ENCODE measurements at places on chromosomes 2 and 18.

DNA sequence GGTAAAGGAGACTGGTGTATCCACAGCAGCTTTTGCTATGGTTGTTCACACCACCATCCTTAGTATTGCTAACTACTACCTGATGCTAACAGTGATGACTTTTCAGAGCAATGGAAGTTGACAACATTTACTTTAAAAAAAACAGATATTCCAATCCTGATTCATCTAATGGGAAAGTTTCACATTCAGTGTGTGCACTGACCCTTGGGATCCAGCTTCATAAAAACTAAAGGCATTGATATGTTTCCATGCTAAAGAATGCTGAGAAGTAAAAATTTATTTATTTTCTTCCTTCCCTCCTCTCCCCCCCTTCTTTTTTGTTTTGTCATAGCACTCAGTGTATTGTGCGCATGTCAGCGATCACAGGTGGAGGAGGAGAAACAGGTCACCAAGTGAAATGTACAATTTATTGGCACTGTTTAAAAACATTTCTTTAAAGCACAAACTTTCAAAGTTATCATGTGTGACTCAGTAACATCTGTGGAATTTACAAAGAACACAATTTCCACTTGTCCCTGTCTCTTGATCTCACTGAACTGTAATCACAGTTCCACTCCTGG is 229.9 kb downstream of the ALK start:
- no peak for DNase-seq

- DNase-seq = no peak
Measured at GRCh38 chr2:66362701-66363100, 72.2 kb upstream of the MEIS1 start.

DNA sequence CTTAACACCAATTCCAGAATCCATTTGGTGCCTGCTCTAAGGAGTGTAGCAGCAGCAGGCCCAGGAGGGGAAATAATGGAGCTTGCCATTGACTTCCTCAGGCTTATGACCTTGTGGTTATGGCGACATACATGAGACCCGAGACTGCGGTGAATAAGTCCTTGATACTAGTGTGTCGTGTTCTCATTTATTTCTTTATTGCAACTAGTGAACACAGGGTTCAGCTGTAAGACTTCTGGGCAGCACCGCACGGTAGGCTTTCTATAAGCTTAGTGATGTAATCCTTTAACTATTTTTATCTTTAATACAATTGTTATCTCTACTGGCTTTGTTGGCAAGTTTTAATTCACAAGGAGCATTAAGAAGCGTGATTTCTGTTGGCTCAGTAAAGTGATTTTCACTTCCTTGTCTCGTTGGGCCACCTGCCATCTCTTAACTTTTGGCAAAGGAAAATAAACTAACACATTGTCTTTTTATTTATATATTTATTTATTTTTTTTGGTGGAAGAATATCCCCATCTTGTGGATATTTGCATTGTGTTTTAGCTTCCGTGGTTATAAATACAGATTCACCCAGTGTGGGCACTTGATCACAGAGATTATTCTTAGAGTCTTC is 139.8 kb downstream of the LTBP1 start:
- DNase-seq = no peak

- no peak for DNase-seq
Measured at GRCh38 chr2:224969095-224969494, 73.2 kb downstream of the DOCK10 start.

DNA sequence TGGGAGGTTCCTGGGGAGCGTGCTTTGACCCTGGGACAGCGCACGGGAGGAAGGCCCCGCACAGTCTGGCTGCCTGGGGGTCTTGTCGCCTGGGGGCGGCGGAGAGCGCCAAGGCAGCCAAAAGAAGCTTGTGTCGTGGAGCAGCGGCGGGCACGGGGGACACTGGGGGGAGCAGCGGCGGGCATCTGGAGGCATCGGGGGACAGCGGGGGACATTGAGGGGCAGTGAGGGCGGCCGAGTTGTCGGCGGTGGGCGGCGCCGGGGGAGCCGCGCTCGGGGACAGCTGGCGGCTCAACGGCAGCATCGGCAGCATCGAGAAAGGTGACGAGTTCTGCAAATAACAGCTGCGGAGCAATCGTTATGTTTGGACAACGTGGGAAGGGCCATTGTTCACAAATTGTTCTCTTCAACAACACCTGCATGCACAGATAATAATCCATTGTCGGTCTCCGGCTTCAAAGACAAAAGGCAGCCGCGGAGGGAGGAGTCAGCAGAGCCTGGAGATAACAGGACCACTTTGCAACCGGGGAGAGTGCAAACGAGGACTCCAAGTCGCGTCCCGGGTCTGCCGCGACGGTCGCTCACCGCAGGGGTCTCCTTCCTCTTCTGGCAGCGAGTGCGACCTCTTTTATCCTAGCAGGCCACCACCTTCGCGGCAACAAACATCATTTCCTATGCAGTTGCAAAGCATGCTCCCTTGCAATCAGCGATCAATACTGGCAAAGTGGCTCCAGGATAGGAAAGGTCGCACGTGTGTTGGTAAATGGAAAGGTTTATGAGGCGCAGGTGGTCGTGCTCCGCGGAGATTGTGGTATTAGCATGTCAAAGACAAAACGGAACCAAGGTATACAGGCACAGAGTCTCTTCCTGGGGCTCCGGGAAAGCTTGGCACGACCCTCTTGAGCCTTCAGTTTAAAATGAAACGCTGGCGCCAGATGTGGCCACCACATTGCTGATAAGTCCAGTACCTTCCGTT is 132.3 kb upstream of the DLX2 start:
- DNase-seq = no peak

- no peak for DNase-seq
Measured at GRCh38 chr2:201880579-201880978, 74.2 kb downstream of the CDK15 start.

- DNase-seq = no peak
Measured at GRCh38 chr2:143397884-143398614, 268.8 kb downstream of the ARHGAP15 start.

DNA sequence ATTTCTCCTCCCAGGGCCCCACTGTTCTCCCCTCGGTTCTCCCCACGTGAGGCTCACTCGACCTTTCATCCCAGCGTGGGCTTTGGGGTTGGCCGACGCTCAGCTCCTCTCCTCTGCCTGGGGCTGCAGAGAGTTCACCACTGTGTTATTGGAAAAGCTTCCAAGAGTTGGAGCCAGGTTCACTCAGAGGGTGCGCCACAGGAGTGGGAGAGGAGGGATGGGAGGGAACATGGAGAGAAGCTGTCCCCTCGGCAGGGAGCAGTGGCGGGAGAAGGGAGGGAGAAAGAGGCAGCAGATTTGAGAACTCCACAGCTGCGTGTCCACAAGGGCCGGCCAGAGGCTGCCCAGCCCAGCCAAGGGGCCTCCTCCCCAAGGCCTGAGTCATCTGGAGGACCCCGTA is 197.1 kb upstream of the SMAD2 start:
- DNase-seq = no peak

GRCh38 chr2:52879561-52879960 is 888.0 kb upstream of the CHAC2 start:
- DNase-seq = peak; percentile 27

- no peak for DNase-seq
Measured at GRCh38 chr18:50839996-50840395, 20.2 kb upstream of the MRO start.

- DNase-seq = no peak
Measured at GRCh38 chr18:10289951-10290637, 164.3 kb upstream of the APCDD1 start.

DNA sequence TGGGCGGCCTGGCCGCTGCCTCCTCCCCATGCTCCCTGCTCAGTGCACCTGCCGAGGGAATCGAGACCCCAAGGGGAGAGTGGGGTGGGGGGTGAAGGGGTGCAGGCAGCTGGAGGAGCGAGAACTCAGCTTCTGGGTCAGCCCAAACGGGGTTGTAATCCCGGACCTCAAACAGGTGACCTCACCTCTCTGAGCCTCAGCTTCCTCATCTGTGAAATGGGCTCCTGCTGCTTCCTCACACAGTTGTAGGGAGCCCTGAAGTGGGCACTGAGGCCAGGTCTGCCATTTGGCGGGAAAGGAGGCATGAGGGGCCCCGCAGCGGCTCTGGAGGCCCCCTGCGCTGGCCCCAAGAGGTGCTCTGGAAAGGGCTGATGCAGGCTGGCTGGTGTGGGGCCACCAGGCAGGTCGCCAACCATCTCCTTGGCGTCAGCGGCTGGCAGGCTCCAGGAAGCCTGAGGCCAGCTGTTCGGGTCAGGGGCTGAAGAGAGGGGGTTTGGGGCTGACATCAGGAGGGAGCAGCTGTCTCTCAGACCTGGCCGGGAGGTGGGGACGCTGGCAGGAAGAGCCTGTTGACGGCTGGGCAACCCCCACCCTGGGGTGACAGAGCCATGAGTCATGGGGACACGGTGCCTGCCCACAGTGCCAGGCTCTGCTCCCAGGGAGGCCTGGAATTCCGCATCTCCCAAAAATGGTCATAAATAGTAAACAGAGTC is 4.9 kb downstream of the KLHL30 start:
- peak; percentile 38 for DNase-seq

- DNase-seq = no peak
Measured at GRCh38 chr2:218397820-218398436, 1.7 kb upstream of the CTDSP1 start.

DNA sequence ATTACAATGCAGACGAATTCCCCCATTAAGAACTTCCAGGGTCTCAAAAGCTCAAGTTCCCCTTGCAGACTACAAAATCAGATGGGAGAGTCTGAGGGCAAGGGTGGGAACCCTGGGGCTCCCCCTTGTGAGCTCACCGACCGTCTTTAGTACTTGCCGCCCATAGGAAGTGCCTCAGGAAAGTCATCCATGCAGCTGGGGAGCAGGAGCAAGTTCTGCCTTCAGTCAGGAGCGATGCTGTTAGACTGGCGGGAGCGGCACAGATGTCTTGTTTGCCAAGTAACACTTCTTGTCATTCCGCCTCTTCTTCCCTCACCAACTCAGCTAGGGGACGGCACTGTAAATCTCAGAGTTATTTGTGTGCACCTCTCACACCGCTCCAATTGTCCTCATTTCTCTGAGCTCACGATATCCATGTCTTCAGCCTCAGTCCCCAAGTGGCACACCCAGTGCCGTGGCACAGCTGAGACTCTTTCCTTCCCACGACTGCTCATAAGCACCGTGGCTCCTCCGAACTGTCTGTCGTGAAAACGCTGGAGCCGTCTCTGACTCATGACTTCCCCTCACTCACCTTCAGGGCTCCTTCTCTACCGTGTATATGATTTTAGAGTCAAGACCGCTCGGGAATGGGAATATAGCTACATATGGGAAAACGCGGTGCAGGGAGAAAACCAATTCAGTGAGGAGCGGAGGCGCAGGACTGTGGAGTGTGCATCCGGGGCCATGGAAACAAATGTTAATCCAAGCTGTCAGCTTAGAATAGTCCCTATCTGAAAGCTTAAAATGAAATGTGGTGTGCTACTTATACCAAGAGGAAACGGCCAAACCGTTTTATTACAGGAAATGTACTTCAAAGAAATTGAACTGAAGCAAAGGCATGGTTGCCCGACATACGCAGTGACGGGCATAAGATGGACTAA is 34.0 kb downstream of the UXS1 start:
- no peak for DNase-seq

DNA sequence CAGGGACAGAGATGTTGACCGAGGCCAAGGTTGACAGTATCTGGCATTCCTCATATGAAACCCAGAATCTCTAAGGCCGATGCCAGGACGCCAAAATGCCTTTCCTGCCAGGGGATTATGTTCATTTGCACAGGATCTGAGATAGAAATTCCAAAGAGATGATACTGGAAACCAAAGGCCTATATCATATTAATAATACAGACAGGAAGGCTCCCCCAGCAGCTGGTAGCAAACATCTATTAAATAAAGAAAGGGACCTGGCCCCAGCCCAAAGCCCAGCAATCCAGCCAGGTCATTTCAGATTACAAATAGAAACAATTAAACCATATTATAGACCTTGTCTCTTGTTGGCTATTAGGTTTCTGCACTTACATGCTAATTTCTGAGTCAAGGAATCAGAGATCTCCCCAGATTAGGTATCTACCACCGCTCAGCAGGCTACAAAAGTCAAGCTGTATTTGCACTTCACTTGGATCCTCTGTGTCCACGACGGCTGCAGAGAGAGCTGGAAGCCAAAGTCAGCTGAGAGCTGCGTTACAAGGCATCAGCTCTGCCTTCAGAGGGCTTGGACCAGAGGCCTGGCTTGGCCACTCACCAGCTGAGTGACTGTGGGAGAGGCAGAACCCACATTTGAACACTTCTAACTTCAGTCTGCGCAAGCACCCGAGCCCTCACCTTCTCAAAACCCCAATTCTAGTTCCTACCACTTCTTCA is 269.3 kb upstream of the SIX2 start:
- DNase-seq = no peak

DNA sequence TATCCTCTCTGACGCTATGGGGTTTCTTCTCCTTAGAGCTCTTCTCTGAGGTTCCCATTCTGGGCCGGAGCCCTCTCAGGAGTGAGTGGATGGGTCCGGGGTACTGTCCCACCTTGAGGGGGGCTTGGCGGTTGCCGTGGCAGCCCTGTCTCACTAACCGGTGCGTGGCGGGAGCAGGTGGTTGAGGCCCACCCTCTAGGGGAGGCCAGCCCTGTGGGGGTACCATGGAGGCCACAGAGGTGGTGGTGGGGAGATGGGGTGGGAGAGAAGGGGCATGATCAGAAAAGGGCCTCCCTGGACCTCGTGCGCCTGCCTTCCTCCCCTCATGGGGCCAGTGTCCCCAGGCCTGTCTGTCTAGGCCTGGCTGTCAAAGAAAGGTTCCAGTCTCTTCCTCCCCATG is 22.3 kb downstream of the IGFBP5 start:
- DNase-seq = no peak

DNA sequence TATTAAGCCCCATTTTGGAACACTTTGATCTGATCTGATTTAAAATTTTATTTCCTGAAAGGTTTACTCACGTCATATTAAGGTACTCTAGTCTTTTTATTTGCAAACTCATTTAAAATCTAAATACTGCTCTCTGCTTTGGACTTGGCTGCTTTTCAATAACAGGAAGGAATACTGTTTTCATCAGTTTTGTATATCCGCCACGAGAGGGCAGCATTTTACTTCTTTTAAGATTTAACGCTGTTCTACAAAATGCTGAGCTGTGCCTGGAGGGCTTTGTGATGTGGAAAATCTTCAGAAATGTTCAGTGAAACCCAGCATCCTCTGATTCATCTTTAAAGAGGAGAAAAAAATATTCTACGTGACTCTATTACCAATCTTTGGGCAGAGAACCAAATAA is 37.5 kb upstream of the SLC38A11 start:
- peak; percentile 12 for DNase-seq

- DNase-seq = peak; percentile 39
Measured at GRCh38 chr2:196316050-196316430, 144.7 kb upstream of the STK17B start.

- DNase-seq = no peak
Measured at GRCh38 chr2:224909885-224910573, 132.2 kb downstream of the DOCK10 start.

GRCh38 chr2:151043484-151043883 is 218.2 kb downstream of the RBM43 start:
- no peak for DNase-seq

DNA sequence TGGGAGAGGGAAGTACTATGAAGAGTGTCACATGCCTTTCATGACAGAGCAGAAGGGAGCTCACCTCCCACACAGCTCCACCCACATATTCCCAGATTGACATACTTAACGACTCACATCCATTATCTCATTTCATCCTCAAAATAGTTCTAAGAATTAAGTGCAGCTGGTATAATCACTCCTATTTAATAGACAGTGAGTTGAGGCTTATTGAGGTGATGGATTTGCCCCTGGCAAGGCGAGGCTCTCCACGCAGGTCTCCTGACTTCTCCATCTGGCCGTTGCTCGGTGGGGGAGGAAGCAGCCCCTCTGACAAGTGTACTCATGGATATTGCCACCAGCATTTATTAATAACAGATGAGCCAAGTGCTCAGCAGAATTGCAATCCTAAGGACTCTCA is 81.4 kb downstream of the TGOLN2 start:
- DNase-seq = no peak
